NCI-H1092 treated with DMSO at 0.1 percent for 48 hours (cell line): ENCODE measurements at places on chromosomes 7 and 10.
A peak's percentile ranks its signal among the peaks of the same experiment; 100 is the strongest.

DNA sequence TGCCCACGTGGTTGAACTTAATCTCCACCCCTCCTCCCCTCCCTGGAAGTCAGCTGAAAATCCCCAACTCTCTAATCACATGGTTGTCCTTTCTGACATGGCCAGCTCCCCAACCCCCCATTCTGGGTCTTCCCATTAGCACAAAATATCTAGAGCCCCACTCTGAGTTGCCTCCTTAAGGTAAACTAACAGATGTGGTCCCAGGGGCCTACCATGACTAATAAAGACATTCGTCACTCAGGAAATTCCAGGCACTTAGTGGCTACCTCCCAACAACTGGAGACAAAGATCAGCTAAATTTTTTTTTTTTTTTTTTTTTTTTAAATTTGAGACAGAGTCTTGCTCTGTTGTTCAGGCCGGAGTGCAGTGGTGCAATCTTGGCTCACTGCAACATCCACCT is 21.1 kb downstream of the CCDC126 start:
- no peak for DNase-seq

GRCh38 chr10:131257027-131257426 is 54.5 kb downstream of the TCERG1L start:
- DNase-seq = no peak

- DNase-seq = no peak
Observed at GRCh38 chr10:79046326-79046725, 22.4 kb upstream of the ZMIZ1 start.

- DNase-seq = peak; percentile 27
Observed at GRCh38 chr10:28797904-28798371, 120.6 kb downstream of the BAMBI start.

DNA sequence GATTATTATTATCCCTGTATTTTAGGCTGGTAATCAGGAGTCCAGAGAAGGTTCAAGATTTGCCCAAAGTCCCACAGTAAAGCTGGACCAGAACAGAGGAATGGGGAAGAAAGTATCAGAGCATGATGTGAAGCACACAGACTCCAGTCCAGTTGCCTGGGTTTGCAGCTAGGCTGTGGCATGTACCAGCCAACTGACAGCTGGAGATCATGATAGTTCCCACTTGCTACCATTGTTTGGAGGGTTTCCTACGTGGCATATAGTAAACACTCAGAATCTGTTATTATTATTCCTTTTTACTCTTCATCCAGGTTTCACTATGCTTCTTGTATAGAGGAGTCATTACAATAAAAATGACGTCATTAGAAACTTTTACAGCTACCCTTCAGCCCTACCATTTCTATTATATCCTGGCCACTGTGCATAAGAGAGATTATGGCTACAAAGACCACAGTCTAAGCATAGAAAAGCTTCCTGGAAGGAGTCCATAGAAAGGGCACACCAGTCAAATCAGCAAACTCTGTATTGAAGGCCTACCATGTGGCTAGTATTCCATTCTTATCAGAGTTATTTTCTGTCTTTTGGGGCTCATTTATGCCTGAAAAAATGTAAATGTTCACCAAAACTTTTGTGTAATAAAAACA is 66.6 kb downstream of the MTPN start:
- DNase-seq = peak; percentile 10

DNA sequence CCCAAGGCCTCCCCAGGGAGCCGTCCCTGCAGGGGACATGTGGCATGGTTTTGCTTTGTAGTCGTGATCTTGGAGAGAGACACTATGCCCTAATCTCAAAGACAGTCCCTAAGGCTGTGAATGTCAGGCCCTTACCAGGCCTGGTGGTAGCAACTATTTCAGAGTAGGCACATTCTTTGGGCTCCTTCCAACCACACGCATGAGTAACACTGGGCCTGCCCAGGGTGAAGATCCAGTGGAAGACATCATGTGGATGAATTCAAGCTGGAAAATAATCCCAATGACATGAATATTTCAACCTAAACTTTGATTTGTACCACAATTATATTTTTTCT is 39.5 kb upstream of the INSIG1 start:
- DNase-seq = no peak

DNA sequence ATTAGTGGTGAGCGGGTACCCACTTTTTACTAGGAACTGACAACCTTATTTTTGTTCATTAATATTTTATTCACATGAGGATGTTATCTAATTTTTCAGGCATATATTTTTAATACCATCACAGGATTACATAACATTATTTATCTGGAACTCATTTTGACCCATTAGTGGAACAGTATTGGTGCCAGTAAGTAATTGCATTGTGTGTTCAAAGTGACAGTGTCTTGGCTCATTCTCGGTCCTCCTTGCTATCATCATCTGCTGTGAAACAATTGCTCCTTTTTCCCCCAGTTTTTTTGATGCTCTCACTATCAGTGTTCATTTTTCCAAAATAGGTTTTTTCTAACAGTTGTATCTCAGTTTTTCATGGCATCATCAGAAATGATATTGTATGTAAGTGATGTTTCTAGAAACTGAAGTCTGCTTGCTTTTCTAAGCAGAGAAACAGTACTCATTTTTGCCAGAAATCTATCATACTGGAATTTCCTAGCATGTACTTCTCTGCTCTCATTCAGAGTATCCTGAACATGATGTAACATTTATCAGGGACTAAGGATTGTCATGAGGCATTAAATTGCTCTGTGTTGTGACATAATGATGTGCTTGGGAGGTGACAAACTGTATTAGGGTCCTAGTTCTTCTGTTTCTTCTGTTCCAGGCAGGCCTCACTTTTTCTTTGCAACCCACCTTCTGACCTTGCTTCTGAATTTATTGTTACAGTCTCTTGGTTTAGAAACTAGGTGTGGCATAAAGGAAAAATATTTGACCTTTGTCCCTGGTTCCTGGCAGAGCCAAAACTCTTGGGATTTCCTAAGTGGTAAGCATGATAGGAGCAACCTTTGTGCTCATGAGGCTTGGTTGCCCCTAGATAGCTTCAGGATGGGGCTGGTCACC is 4.2 kb downstream of the NUB1 start:
- DNase-seq = no peak
